Naive thymus-derived CD4-positive, alpha-beta T cell (primary cell): ENCODE measurements at places on chromosomes 4 and X. TPM values are rescaled to one million over a fixed set of nuclear protein-coding genes. Genes with fewer than 3 reads are reported as not detected.

VCX3A gene
- not detected for total RNA-seq

SMIM10L2A gene
- total RNA-seq = 5.0 TPM

SLC16A2 gene
- total RNA-seq = not detected in 2 replicates

PAGE5 gene
- total RNA-seq = not detected

ART3 gene
- total RNA-seq = not detected

PRMT9 gene
- total RNA-seq = 10.1 TPM

RTL3 gene
- total RNA-seq = not detected

EPHA5 gene
- not detected in 2 replicates for total RNA-seq

CSAG1 gene
- not detected for total RNA-seq

GDPD2 gene
- not detected for total RNA-seq

ZNF630 gene
- 2.2 TPM for total RNA-seq

GYPA gene
- not detected for total RNA-seq

TRIML2 gene
- total RNA-seq = not detected

ADH1C gene
- not detected for total RNA-seq

PHOX2B gene
- not detected for total RNA-seq

SPANXN2 gene
- not detected for total RNA-seq

DCAF12L2 gene
- not detected for total RNA-seq

RASL11B gene
- 0.41 TPM in 1 of 2 replicates, not detected in the other for total RNA-seq

ZCCHC18 gene
- 0.24 and 0.53 TPM in 2 replicates for total RNA-seq

HPRT1 gene
- total RNA-seq = 14.0 TPM

DUSP21 gene
- not detected for total RNA-seq

WNK3 gene
- 0.08 and 0.15 TPM in 2 replicates for total RNA-seq

ALG13 gene
- total RNA-seq = 94.8 TPM
